ENCODE measurements at places on chromosomes 5 and 9.

GRCh38 chr5:121638126-121638525, 213.6 kb upstream of the FTMT start:
- no peak for DNase-seq

DNA sequence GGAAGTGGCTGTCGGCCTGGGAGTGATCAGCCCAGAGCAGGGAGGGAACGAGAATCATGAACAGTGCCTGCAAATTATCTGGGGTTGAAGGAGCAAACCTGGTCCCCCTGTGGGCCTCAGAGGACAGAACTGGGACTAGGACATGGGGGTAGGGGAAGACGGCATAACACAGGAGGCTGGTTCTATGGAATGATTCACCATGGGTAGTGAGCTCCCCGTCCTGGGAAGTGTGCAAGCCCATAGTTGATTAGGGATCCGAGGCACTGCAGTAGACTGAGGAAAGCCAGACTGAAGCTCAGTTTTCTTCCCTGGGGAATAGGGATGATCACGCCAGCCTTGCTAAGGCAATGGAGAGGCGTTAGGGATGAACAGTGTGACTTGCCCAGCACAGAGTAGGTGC, 5.6 kb downstream of the ADGRD2 start:
- DNase-seq: no peak

GRCh38 chr5:22542340-22542739, 310.8 kb downstream of the CDH12 start:
- no peak for DNase-seq

GRCh38 chr9:116057371-116057770, 96.2 kb upstream of the PAPPA start:
- DNase-seq: no peak

DNA sequence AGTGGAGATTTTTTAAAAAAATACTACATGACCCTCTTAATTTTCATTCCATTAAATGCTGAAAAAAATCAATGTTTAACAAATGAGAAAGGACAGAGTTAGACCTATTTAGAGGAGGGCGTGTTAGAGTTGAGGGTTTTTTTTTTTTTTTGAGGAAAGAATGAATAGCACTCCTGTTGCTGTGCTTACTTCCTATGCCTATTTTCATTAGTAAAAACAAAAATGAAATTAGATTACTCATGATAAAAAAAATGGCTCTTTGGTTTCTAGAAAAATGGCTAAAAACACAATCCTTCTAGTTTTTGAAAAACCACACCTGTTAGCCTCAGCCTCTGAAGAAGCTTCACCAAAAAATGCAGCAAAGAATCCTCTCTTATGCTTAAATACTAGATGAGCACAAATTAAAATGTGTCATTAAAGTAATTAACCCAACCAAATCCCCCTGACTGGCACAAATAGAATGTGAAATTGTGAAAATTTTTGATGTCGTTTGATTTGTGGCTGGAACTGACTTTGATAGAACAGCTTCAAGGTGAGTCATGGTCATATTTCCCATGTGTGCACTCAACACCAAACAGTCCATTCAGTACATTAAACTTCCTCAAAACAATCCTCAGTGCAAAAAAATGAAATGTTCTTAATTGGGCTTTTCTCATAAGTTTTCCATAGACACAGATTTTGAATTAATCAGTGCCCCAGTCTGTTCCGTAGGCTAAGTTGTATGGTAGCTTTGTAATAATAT, 98.0 kb downstream of the MACIR start:
- DNase-seq: no peak

DNA sequence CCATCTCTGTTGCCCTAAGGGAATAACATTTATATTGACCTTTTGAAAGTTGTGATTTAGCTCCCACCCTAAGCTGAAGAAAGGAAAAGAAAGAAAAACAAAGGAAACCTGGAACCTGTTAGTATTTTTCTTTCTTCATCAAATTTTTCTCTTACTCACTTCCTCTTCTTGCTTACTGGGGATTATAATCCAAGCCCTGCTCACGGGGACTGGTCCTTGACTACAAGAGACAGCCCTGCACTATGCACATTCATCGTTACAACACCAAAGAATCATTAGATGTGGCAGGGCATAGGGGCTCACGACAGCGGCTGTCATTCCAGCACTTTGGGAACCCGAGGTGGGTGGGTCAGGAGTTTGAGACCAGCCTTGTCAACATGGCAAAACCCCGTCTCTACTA, 37.8 kb upstream of the LPAR1 start:
- no peak for DNase-seq

- no peak for DNase-seq
Observed at GRCh38 chr5:122259995-122260394, 52.0 kb upstream of the SNCAIP start.

GRCh38 chr9:136357202-136357725, 6.3 kb downstream of the DNLZ start:
- no peak for DNase-seq

- no peak for DNase-seq
Observed at GRCh38 chr5:150500905-150501304, 7.0 kb upstream of the NDST1 start.

- DNase-seq: no peak
Observed at GRCh38 chr9:91424403-91425176, 958 bp upstream of the NFIL3 start.

DNA sequence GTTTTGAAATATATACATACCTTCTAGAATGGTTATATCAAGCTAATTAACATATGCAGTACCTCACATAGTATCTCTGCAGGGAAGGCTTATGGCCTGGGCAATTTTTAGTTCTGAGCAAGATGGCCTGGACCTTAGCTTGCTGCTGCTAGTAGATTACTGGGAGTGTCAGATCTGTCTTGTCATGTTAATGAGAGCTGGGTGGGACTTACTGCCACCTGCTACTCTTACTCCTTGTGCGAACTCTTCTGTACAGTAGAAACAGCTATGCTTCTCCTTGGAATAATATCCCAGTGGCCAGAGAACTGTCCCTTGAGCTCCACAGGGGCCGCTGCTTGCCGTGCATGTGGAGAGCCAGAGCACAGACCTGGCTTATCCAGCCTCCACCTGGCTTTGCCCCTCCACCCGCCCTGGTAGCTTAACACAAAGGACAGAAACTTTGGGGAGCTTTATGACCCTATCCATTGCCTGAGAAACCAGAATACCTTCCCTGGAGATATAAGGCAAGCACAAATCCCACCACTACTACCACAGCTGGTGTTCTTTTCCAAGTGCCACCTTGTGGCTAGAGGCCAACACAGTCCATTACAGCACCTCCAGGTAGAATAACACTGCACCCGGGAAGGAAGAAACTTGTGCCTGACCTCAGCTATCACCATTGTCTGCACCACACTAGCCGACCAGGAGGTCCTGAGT, 74.4 kb upstream of the RUSC2 start:
- no peak for DNase-seq

DNA sequence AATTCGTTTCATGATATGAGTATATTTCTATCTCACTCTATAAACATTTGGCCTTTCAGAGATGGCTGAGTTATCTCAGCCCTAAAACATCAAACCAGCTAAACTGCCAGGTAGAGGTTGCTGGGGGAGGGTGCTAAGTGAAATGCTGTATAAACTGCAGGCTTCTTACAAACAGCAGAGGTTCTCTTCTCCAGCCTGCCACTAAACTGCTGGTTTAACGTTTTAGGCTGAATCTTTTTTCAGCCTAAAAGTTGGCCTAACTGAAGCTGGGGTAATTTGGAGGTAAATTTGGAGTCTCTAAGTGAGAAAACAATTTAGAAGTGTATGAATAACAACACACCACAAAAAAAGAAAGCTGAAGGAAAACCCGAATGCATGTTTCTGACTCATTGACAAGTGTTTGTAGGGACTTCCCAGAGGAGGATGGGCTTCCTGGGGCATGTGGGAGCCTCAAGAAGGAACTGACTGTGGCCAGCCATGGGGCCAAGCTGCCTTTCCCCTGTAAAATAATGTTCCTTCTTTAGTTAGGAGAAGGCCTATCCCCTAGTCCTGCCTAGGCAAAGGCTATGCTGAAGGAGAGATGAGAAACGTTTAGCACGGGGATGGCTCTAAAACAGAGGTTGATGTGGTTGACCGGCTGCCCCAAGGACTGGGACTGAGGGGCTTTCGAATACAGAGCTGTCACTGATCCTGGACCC, 44.3 kb downstream of the SLC28A3 start:
- DNase-seq: no peak

- DNase-seq: no peak
Observed at GRCh38 chr9:89059925-89060506, 68.7 kb downstream of the S1PR3 start.

DNA sequence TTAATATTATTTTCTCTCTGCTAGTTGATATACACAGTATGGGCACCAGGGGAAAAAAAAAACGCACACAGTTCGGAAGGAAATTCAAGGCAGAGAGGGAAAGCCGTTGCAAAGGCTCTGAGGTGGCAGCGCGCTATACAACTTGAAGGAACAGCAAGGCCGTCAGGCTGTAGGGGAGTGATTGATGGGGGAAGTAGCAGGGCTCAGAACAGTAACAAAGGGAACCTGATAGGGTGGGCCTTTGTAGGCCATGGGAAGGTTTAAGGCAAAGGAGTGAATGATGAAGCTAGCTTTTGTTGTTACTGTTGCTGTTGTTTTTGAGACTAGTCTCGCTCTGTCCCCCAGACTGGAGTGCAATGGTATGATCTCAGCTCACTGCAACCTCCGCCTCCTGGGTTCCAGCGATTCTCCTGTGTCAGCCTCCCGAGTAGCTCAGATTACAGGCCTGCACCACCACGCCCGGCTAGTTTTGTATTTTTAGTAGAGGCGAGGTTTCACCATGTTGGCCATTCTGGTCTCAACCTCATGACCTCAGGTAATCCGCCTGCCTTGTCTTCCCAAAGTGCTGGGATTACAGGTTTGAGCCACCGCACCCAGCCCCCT, 27.0 kb downstream of the AQP7 start:
- no peak for DNase-seq
